ENCODE measurements at places on chromosomes 11 and 22. TPM values are rescaled to one million over a fixed set of nuclear protein-coding genes. Genes with fewer than 3 reads are reported as not detected.

ZBTB16 gene
- total RNA-seq: 75.1 TPM

NEFH gene
- 0.12 TPM for total RNA-seq

OR52N5 gene
- total RNA-seq: not detected

SOX6 gene
- total RNA-seq: 7.6 TPM

SPTBN2 gene
- 3.9 TPM for total RNA-seq

RAB38 gene
- total RNA-seq: 0.70 TPM

APOA1 gene
- not detected for total RNA-seq

OR52N1 gene
- not detected for total RNA-seq

SMPD1 gene
- total RNA-seq: 50.8 TPM

NLRX1 gene
- total RNA-seq: 14.8 TPM

SPINDOC gene
- 7.1 TPM for total RNA-seq

FGF4 gene
- not detected for total RNA-seq

HARBI1 gene
- 6.4 TPM for total RNA-seq

TMPRSS5 gene
- 0.73 TPM for total RNA-seq

Measured in left colon (tissue), 2 donors.